CD4-positive, alpha-beta memory T cell (primary cell): ENCODE measurements at places on chromosomes 13 and 19. TPM values are rescaled to one million over a fixed set of nuclear protein-coding genes. Genes with fewer than 3 reads are reported as not detected.

GRCh38 chr13:108680011-108680410, 50.6 kb downstream of the MYO16 start:
- DNase-seq: no peak

DNA sequence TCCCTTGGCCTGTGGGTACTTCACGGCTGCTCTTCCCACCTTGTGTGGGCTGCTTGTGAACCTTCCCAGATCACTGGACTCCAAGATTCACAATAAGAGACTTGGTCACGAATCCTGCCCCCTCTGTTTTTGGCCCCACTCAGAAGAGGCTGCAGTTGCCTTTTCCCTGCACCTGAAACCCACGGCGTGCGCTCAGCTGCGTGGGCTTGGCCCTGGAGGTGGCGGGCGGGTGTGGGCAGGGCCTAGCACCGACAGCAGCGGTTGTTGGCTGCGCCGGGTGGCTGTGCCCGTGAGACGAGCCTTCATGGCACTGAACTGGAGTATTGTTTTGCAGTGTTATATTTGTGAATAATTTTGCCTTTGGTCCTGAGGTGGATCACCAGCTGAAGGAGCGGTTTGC, 33.8 kb downstream of the PLEKHJ1 start:
- DNase-seq: no peak

DNA sequence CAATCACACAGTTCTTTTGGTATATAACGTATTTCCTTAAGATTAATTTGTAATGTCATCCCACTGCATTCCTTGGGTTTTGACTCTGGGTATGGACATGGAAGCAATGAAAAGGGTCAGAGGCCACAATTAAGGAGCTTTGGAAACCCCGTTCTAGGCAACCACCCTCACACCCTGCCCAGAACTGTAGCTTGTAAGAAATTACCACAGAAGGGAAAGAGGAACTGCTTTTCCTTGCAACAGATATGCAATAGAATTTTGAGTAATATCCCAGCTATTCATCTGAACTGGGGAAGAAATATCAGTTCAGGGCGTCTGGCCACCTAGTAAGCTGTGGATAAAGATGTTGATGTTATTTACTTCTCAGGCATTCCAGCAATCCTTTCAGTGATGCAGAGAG, 985 bp upstream of the CLC start:
- no peak for DNase-seq

- no peak for DNase-seq
Observed at GRCh38 chr13:24662195-24663088, 17.8 kb upstream of the ATP12A start.

- DNase-seq: no peak
Observed at GRCh38 chr13:111337741-111338140, 17.3 kb downstream of the TEX29 start.

DNA sequence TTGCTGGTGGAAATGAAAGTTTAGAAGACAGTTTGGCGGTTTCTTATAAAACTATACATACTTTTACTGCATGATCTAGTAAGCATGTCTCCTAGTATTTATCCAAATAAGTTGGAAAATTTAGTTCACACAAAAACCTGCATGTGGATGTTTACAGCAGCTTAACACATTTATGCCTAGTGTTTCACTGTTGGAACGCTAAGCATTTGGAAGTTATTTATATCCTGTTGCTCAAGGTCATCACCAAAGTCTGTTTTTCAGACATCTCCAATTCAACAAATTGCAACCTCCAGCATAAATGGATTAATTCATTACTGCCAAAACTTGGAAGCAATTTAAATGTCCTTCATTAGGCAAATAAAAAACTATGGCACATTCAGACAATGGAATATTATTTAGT, 461.8 kb downstream of the SUCLA2 start:
- DNase-seq: no peak

- no peak for DNase-seq
Observed at GRCh38 chr13:95471960-95472359, 80.6 kb upstream of the CLDN10 start.

GRCh38 chr19:19533841-19534240, 4.2 kb upstream of the CILP2 start:
- DNase-seq: no peak

- peak; percentile 38 for DNase-seq
Observed at GRCh38 chr13:95676105-95676761, 706 bp upstream of the DNAJC3 start.

ATP4B gene
- polyA plus RNA-seq: not detected

KCNJ14 gene
- 0.22 TPM for polyA plus RNA-seq

CLPTM1 gene
- polyA plus RNA-seq: 16.6 TPM

LTBP4 gene
- 49.4 TPM for polyA plus RNA-seq
